Activated CD4-positive, alpha-beta T cell treated with anti-CD3 and anti-CD28 coated beads for 24 hours (primary cell): ENCODE measurements at places on chromosomes 3 and 15.

- no peak for DNase-seq
Observed at GRCh38 chr3:13769422-13769821, 110.4 kb downstream of the WNT7A start.

DNA sequence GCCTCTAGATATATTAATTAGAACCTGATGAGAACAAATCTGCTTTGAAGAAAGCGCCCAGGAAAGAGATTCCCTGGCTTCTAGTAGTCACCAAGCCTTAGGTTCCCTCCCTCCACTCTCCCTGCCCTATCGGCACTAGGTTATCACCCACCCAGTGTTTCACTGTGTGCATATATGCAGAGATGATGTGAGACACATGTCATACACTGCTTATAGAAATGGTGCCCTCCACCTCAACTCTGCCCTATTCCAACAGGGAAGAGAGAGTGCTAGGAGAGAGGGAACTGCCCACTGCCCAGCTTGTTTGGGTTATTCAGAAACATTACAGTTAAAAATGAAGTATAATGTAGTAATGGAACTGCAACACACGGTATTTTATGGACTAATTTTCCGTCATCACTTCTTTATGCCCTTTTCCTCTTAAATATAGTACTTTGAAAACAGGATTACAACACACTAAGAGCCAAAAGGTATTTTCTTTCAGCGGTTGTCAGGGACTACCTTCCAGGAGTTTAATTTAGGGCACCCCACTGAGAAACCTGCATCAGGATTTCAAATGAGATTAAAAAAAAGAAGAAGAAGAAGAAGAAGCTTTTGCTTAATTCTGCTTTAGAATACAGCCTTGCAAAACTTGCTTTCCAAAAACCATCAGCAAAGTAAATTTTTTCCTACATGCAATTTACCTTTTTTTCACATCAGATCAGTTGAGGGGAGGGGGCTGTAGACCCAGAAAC is 55.3 kb downstream of the MEIS2 start:
- no peak for DNase-seq

- DNase-seq: no peak
Observed at GRCh38 chr3:171121801-171122200, 95.3 kb upstream of the SLC2A2 start.

GRCh38 chr3:61758839-61759238 is 197.5 kb downstream of the PTPRG start:
- DNase-seq: no peak

DNA sequence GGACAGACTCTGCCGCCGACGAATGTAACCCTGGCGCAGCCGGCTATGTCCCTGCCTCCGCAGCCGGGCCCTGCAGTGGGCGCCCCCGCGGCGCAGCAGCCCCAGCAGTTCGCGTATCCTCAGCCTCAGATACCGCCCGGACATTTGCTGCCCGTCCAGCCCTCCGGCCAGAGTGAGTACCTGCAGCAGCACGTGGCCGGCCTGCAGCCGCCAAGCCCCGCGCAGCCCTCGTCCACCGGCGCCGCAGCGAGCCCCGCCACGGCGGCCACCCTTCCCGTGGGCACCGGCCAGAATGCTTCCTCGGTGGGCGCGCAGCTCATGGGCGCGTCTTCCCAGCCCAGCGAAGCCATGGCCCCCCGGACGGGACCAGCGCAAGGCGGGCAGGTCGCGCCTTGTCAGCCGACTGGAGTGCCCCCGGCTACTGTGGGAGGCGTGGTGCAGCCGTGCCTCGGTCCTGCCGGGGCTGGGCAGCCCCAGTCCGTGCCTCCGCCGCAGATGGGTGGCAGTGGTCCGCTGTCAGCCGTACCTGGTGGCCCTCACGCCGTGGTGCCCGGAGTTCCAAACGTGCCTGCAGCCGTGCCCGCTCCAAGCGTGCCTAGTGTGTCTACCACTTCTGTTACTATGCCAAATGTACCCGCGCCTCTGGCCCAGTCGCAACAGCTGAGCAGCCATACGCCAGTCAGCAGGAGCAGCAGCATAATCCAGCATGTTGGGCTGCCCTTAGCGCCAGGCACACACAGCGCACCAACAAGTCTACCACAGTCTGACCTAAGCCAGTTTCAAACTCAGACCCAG is 2.4 kb downstream of the TSC22D2 start:
- DNase-seq: no peak

DNA sequence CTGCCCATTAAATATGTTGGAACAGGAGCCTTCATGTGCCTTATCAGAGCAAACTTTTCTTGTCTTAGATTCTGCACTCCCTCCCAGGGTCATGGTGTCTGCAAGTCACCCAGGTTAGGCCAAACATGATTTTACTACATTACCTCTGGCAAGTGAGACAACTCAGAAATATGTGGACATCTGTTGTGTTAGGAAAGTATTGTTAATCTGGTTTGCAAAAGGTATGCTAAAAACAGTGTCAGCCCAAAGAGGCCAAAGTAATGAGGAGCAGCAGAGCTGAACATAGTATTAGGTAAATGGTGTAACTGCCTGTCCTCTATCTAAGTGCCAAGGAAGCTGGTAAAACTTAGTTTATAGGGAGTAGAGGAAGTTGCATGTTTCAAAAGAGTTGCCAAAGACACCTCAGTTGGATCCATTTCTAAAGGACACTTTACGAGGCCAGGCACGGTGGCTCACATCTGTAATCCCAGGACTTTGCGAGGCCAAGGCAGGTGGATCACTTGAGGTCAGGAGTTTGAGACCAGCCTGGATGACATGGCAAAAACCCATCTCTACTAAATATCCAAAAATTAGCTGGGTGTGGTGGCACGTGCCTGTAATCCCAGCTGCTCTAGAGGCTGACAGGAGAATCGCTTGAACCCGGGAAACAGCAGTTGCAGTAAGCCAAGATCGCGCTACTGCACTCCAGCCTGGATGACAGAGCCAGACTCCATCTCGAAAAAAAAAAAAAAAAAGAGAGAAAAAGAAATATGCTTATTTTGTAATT is 22.5 kb upstream of the PPIB start:
- no peak for DNase-seq

- DNase-seq: no peak
Observed at GRCh38 chr3:112767177-112767576, 79.5 kb downstream of the CD200R1L start.

- no peak for DNase-seq
Observed at GRCh38 chr3:31733234-31733667, 200.5 kb downstream of the STT3B start.

GRCh38 chr15:88256279-88257230 is at the start of gene NTRK3:
NTRK3 (minus strand) TSS chr15:88256739; CDS start chr15:88256153, 586 bp downstream.
- no peak for DNase-seq

DNA sequence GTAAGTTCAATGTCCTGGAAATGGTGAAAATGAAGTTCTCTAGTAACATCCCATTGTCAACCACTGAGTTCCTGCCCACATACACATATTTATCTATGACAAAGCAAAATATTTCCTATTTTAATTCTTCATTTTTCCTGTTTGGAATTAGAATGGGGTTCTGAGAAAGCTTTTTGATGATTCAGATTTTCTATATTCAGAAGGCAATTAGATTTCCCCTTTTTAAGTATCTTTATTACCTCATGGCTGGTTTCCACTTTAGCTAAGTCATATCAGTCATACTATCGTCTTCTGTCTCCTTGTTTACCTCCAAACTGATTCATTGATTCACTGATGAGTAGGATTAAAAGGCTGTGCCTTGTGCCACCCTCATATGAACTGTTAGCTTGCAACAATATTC is 17.9 kb downstream of the ETFA start:
- no peak for DNase-seq

DNA sequence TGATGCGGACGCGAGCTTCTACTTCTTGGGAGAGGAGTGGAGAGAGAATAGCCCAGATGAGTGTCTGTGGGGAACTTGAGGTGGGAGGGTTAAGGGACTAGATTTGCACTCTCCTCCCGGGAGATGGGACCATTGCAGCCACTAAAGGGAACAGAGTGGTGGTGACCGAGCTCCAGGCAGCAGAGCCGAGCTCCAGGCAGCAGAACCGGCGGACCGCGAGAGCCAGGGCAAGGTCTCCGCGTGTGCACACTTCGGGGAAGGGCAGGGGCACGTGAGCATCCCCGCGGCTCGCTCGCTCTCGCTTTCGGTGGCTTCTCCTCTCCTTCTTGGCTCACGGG is 1.1 kb downstream of the IGDCC3 start:
- DNase-seq: no peak

- no peak for DNase-seq
Observed at GRCh38 chr3:67619991-67620390, 34.4 kb downstream of the SUCLG2 start.

DNA sequence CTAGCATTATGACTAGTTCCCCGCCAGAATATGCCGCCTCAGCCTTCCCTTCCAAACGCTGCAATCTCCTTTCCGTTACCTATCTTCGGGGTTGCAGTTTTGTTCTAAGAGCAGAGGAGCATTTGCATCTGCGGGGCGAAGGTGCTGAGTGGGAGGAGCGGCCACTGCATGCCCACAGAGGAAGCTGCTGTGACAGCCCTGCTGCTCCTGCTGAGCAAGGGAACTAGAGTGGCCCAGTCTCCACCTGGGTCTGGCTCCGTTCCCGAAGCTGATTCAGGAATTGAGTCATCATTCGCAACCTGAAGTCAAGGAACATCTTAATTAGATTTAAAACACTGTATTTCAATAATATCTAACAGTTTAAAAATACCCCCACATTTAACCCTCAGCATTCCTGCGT is 98.2 kb upstream of the TJP1 start:
- no peak for DNase-seq

DNA sequence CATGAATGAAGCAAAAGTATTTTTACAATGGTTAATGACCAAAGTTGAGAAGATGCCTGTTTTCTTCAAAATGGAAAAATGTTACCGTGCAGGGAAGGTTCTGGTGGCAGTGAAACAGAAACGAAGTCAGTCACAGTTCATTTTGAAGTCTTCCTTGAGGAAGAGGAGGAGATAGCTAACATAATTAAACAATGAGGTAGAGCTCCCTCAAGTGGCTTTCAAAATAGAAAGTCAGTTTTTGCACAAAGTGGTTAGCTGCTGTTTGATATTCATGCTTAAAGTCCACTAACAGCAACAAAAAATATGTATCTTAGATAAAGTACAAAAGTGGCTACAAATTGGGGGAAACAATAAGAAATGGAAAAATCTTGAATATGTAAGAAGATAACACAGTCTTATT is 87.3 kb downstream of the TFG start:
- no peak for DNase-seq

DNA sequence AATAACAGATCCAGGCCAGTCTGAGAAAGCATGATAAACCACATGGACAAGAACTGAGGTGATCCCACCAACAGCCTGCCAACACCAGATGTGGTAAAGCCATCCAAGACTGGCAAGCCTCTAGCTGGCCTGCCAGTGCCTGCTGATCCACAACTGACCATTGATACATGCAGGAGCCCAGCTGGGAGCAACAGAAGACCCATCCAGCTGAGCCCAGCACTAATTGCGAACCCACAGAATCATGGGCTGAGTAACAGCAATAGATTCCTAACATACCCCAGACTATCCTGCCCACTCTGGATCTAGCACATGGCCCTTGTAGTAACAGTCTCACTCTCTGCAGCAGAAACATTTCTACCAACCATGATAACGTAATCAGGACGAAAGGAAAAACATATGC is 10.6 kb downstream of the MGLL start:
- no peak for DNase-seq

- no peak for DNase-seq
Observed at GRCh38 chr3:133038731-133039375, 662 bp downstream of the TMEM108 start.

GRCh38 chr15:66620744-66621344 is 55.0 kb upstream of the LCTL start:
- no peak for DNase-seq

DNA sequence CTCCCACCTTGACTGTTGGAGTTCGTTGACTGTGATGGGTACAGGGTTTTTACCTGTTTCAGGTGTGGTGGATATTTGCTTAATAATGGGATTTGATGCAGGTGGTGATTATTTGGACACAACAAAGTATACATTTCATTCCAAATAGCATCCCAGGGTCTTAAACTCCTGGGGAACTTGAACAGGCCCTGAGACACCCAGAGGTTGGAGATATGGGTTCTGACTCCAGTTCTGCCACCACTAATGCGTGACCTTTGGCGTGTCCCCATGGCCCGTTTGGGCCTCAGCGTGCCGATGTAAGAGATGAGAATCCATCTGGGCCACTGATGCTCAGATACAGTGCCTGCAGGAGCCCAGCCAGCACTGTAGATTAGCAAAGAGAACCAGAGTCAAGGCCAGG is 264.5 kb downstream of the EPHB1 start:
- DNase-seq: no peak
